ENCODE measurements at places on chromosomes 1 and 21.
A peak's percentile ranks its signal among the peaks of the same experiment; 100 is the strongest.

- no peak for DNase-seq
These were observed 86.8 kb upstream of the PUM1 start for GRCh38 chr1:31152181-31152795.

DNA sequence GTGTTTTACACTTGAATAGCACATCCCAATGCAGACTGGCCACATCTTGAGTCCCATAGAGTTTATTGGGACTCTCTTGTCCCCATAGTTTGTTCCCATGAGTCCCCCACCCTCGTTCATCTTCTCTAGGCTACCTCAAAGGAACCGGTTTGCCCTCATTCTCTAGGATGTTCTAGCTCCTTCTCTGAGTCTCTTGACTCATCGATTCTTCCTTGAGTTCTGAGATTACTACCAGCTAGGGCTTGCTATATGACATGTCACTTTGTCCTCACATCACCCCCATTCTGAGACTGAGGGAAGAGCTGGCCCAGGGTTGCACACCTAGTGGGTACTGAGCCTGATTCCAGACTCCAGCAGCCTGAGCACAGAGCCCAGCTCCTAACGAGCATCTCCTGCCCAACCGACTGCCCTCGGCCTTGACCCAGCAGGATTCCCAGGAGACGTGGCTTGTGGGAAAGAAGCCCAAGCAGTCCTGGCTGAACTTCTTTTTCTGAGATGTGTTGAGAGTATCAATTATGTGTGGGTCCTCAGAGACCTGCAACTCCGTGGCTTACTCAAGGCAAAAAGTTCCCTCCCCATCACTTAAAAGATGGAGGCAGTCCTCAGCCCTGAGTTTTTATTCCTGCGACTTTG is 42.0 kb downstream of the TMEM51 start:
- DNase-seq, result no peak

- no peak for DNase-seq
These were observed 14.5 kb upstream of the NRIP1 start for GRCh38 chr21:15079269-15079668.

GRCh38 chr1:18278946-18279345 is 171.3 kb downstream of the IGSF21 start:
- no peak for DNase-seq

DNA sequence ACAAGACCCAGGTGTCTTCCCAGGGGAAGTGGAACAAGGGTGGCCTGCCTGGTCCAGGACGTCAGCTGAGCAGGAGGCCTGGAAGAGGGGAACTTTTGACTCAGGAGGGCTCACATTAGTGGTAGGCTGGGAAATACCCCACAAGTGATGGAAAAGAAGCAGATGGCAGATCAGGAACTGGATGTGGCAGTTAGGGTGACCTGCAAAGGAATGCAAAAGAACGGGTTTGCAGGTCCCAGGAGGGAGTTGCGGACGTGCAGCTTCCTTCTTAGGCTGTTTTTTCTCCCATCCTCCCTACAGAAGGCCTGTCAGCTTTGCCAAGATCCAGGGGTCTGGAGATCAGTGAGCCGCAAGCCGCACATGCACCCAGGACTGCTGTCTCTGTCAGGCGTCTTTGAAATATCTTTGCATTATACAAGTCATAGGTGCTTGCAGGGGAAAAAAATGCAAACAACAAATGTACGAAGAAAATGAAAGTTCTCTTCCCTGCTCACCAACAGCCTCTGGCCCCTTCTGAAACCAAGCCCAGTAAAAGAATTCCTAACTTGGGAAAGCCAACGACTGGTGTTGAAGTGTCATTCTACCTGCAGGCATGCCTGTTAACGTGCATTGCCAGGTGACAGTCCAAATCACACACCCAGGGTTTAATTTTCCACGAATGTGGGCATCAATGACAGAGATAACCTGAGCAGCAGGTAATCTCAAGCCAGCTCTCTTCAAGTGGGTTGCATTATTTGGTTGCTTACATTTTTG is 34.4 kb downstream of the NENF start:
- DNase-seq, result no peak

- DNase-seq, result no peak
These were observed 3.1 kb upstream of the P3R3URF start for GRCh38 chr1:46179138-46180081.

GRCh38 chr1:113677250-113678158 is 81.8 kb downstream of the PHTF1 start:
- peak; percentile 15 for DNase-seq

DNA sequence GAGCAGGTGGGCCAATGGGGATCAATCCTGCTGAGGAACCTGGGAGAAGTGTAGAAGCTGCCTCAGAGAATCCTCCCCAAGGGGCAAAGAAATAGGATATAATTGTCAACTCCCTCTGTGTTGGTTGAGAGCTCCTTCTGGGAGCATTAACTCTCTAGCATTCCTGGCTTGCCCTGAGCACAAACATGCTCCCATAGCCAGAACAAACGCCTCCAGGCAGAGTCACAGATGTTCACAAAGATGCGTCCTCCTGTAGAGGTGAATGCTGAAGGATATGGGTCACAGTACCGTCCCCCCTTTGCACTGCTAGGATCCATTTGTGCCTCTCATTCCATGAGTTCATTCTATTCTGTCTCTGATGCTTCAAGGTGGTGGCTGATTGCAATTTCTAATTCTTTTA is 9.6 kb upstream of the BCAN start:
- DNase-seq, result no peak

GRCh38 chr1:231584117-231584516 is 42.5 kb upstream of the DISC1 start:
- no peak for DNase-seq

- no peak for DNase-seq
These were observed 17.1 kb upstream of the CDC42BPA start for GRCh38 chr1:227335242-227336020.

GRCh38 chr1:30106125-30106524 is 617.3 kb downstream of the MATN1 start:
- DNase-seq, result no peak

Data from GM12891 (cell line).